ENCODE measurements at places on chromosomes 4 and X.

- DNase-seq = no peak
Measured at GRCh38 chr4:147821555-147821954, 89.7 kb downstream of the ARHGAP10 start.

- DNase-seq = no peak
Measured at GRCh38 chrX:119488749-119489148, 20.5 kb downstream of the SLC25A5 start.

GRCh38 chr4:15018361-15018760 is 16.1 kb downstream of the CPEB2 start:
- DNase-seq = no peak

DNA sequence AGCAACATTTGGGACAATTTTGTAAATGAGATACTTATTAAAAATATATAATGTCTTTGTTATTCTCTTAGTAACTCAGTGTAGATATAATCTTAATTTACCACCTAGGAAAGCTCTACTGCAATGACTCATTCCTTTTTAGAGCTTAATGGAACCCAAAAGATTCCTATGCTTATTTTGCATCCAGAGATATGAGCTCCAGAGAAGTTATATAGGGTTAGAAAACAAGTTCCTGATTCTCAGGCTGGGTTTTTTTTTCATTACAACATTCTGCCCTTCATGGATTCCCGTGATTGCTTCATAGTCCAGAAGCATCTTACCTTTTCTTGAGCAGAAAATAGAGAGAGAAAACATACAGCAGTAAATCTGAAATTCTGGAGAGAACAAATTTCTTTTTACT is 57.9 kb upstream of the CXCL8 start:
- no peak for DNase-seq

DNA sequence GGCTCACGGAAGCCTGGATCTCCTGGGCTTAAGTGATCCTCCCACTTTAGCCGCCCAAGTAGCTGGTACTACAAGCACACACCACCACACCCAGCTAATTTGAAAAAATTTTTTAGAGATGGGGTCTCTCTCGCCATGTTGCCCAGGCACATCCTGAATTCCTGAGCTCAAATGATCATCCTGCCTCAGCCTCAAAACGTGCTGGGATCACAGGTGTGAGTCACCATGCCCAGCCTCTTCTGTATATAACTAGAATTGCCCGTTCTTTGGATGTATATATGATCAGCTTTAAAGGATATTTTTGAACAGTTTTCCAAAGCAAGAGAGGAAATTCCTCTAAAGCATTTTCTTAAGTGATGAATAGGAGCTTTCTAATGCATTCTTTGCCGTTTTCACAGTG is 22.7 kb downstream of the ZFP42 start:
- no peak for DNase-seq

DNA sequence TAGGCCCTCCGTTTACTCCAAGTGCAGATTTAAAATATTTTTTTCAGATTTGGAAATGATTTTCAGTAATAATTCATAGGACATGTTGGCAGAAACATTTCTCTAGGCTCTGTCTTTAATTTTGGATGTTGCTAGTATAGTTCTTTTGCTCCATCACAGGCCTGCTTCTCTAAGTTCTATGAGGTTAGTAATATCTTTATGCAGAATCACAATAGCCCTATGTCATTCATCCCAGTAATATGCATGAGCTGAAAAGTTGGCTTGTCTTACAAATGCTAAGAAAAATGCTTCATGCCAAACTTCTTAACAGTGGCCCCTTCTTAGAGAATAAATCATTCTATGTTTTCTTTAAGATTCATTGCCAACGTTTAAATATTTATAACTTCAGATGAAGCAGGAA is 148.3 kb upstream of the TLL1 start:
- DNase-seq = no peak

GRCh38 chr4:72319601-72320021 is 249.4 kb downstream of the ADAMTS3 start:
- no peak for DNase-seq

DNA sequence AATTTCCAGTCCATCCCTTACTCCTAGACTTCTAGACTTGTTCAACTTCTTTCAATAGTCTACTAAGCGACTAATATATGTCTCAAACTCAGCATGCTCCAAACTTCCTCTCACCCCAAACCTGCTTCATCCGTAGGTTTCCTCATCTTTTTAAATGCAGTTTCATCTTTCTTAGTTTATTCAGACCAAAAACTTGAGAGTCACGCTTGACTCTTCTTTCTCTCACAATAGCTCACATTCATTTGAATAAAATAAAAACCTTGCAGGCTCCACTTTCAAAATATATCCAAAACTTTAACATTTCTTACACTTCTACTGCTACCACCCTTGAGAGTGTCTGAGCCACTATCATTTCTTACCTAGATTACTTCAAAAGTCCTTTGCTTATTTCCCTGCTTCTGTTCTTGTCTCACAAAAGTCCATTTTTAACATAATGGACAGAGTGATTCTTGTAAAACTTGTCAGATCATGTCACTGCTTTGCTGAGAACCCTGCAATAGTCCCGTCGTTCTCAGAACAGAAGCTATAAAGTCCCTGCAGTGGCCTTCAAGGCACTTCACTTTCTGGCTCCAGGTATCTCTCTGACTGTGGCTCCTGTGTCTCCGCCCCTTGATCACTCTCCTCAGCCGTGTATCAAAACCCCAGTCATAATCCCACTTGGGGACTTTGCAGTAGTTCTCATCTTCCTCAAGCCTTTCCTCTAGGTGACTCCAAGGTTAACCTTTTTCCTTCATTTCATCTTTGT is 167.6 kb downstream of the ARHGAP24 start:
- DNase-seq = no peak

GRCh38 chr4:118981171-118981838 is 92.7 kb downstream of the SYNPO2 start:
- no peak for DNase-seq

DNA sequence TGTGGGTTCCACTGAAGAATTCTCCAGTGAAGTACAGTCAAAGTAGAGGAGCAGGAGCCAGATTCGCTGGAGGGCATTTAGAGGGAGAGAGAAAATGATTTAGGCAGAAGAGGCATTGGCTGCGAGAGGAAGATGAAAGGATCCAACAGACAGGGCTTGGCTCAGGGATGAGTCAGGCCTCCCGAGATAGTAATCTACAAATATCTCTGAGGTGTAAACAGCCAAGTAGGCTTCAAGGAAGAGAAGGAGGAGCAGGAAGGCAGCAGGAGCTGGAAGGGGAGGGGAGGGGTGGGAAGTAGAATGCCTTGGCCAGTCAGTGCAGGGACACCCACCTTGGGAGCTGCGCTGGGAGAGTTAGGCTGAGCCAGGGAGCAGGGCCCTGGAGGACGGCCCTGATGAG is 55.5 kb downstream of the PJA1 start:
- no peak for DNase-seq

DNA sequence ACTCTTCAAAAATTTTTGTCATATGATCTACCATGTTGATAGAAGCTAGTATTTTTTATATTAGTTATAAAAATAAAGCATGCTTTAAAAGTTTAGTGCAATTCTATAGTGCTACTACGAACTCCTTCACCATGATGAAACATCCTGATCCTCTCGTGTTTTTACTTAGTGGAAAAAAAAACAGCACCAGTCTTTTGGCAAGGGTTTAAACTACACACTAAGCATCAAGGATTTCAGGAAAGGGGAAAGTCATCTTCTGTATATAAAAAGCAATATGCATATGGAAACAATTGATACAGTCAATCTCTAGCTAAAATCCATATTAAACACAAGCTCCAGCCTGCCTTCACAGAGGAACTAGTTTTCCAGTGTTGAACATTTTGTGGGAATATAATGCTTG is 18.7 kb downstream of the CHM start:
- no peak for DNase-seq

GRCh38 chrX:85326234-85327059 is 53.0 kb downstream of the POF1B start:
- no peak for DNase-seq

DNA sequence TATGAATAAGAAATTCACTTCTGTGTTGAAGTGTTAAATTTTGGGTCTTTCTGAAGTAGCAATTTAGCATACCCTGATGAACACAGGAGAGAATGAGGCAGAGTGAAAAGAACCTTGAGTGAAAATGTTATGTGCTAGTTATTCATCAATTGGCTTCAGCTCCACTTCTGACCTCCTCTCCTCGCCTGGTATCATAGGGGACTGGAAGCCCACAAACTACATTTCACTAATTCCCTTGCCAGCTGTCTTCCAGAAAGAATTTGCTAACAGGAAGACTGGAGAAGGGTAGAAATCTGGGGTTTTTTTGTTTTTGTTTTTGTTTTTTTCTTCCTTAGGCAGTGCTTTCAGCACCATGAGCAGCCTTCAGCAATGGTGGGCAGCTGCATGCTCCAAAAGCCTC is 5.5 kb upstream of the DAPP1 start:
- DNase-seq = no peak

DNA sequence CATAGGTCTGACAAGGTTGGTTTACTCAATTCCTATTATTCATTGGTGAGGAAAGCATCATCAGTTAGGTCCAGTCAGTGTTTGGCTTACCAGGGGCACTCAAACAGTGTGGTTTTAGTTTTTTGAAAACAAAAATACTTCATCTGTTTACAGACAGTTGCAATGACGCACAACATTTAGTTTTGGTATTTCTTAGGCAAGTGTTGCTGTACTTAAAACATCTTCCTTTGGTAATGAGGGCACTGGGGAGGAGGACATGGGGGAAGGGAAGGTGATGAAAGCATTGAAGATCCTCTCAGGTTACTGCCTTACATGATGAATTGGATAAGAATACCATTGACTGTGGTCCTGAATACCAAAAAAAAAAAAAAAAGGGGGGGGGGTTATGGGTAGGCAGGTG is 93.7 kb upstream of the MAOA start:
- no peak for DNase-seq

DNA sequence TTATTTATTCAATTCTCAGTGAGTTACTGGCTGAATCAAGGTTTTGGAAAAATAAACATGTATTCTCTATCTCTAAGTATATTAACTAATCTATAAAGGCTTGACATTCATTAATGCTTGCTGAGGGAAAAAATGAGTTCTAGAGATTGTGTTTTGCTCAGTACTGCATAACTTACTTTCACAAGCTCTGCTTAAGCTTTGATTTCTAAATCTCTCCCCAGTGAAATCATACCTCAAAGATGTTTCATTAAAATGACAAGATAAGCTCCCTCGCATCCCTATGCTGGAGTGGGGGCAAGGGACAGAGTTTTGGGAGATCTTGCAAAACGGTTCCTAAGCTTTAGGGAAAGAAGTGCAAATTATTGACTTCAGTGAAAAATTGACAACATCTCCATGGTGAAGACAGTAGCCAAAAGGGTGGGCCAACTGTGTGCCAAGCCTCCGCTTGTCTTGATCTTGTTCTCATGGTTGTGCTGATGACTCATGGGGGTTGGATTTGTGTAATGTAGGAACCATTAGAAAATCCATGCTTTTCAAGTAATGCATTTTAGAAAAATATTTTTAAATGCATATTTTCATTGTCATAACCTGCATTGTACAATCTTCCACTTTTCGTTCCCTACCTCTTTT is 521.4 kb downstream of the RPA4 start:
- DNase-seq = no peak

- no peak for DNase-seq
Measured at GRCh38 chrX:69038816-69039215, 126.4 kb downstream of the PJA1 start.

DNA sequence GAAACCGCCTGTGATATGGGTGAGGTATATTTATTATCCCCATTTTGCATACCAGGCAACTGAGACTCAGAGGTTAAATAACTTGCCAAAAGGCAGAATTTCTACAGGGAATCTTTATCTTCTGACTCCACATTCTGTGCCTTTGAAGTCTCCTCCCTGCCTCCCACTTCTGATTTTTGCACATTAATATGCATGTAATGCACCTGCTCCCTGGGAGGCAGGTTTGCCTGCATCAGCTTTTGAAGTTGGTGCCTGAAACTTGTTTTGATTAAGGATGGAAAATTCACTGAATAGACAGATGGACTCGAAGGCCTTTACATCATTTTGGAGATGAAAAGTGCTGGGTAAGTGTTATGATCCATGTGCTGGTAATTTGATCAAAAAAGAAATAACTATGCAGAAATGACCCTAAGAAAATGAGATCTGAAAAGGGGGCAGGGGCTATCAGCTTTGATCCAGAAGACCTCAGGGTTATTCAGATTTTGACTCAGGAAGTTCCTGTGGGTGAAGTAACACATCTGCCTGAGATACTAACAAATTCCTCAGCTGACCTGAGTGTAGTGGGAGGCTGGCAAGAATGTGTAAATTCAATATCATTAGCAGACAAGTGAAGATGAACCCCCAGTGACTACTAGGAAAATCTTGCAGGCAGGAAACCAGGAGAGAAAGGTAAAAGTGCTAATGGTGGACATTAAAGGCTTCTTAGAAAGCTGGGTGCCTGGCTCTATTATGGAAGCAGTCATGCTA is 167.5 kb upstream of the BOD1L1 start:
- DNase-seq = no peak

DNA sequence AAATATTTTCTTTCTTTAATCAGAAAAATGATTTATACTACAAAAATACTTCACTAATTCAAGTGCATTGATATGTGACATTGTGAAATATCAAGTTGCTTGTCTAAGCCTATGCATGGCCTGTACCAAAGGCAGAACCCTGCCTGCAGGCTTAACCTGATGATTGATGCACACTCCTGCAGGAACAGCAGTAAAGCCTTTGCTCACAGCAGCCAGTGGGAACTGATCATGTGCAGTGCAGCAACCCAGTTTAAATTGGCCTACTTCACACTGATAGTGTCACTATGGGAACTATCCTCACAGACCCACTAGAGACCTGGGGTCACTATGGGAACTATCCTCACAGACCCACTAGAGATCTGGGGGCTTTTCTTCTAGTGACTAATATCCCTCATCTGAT is 603.8 kb downstream of the RAPGEF2 start:
- DNase-seq = no peak

DNA sequence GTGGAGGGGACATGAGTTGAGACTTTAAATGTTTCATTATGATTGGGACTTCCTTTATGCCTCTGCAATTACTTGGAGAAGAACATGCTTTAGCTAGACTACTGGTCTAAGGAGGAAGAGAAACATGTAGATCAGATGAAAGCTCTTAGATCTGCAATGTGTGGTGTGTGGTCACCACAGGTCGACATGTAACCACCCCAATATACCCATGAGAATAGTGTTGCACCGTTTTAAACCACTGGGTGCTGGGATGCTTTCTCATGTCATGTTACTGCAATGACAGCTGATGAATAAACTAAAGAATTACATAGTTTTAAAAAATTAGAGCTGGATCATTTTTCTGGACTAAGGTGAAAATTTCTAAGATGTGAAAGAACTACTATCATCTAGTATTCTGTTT is 1039.7 kb downstream of the RAPGEF2 start:
- no peak for DNase-seq

DNA sequence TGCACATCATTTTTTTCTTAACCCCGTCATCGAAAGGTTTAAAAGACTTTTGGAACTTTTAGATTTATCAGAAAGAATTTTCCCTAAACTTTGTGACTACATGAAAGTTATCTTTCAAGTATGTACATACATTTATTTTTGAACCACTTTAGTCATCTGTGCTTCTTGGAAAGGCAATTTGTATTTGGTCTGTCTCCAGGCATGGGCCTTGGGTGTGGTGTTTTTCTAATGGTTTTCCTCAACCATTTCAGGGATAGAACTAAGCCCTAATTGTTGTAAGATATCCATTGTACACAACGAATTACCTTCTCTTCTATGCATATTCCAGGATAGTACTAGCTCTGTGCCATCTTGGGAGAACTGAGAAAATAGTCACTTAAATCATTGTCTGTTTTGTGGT is 191.5 kb upstream of the RPL34 start:
- DNase-seq = no peak

Data from stimulated activated CD4-positive, alpha-beta T cell treated with anti-CD3 and anti-CD28 coated beads, Interleukin-1b, Interleukin-23, amount 100 ng/mL, for 24 hours (primary cell).